HFF-Myc (cell line): ENCODE measurements at places on chromosomes 4 and X.

- no peak for DNase-seq
Measured at GRCh38 chr4:137957806-137958205, 284.3 kb downstream of the SLC7A11 start.

GRCh38 chr4:107733431-107733925 is 13.4 kb upstream of the PAPSS1 start:
- DNase-seq: no peak

DNA sequence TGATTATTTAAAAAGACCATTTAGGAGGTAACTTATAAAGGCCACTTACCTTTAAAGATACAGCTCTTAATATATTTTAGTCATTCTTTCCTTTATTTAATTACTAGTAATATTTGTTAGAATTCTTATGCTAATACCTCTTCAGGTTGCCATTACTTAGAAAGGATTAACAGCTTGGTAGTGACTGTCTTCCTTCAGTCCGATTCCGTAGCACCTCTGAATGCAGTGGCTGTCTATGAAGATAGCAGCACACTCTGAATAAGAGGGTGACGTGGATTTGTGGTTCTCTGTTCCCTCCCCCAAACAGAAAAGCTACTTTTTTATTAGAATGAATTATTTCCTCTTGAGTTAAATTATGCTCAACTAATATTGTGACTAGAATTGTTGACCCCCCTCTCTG is 92.6 kb upstream of the TENM3 start:
- DNase-seq: no peak

GRCh38 chr4:112845386-112845785 is 204.1 kb upstream of the ANK2 start:
- no peak for DNase-seq

DNA sequence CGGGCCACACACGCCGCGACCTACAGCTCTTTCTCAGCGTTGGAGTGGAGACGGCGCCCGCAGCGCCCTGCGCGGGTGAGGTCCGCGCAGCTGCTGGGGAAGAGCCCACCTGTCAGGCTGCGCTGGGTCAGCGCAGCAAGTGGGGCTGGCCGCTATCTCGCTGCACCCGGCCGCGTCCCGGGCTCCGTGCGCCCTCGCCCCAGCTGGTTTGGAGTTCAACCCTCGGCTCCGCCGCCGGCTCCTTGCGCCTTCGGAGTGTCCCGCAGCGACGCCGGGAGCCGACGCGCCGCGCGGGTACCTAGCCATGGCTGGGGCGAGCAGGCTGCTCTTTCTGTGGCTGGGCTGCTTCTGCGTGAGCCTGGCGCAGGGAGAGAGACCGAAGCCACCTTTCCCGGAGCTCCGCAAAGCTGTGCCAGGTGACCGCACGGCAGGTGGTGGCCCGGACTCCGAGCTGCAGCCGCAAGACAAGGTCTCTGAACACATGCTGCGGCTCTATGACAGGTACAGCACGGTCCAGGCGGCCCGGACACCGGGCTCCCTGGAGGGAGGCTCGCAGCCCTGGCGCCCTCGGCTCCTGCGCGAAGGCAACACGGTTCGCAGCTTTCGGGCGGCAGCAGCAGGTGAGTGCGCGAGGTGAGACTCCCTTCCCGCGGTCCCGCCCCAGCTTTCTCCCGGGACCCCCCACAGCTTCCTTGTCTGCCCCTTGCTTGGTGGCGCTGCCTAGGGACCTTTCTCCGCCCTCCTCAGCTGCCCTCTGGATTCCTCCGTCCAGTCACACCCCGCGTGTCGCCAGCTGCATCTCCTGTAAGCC is 678 bp downstream of the BMP3 start:
- no peak for DNase-seq

DNA sequence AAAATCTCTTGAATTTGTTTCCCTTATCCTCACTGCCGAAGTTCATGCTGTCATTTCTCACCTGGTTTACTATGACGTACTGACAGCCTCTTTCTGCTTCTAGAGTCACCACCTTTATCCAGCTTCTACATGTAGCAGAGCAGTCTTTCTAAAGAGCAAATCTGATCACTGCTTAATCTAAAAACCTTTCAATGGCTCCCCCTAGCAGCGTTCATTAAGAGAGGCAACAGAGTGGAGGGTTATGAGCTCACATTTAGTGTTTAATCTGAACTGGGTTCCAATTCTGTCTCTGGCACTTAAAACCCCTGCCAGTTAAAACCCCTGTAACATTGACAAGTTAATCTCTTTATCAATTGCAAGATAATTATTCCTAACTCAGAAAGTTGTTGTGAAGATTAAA is 4.4 kb downstream of the RBPJ start:
- no peak for DNase-seq

- peak; percentile 90 for DNase-seq
Measured at GRCh38 chr4:100738196-100739165, 220.7 kb upstream of the EMCN start.

- no peak for DNase-seq
Measured at GRCh38 chr4:84451546-84451945, 47.5 kb downstream of the NKX6-1 start.

DNA sequence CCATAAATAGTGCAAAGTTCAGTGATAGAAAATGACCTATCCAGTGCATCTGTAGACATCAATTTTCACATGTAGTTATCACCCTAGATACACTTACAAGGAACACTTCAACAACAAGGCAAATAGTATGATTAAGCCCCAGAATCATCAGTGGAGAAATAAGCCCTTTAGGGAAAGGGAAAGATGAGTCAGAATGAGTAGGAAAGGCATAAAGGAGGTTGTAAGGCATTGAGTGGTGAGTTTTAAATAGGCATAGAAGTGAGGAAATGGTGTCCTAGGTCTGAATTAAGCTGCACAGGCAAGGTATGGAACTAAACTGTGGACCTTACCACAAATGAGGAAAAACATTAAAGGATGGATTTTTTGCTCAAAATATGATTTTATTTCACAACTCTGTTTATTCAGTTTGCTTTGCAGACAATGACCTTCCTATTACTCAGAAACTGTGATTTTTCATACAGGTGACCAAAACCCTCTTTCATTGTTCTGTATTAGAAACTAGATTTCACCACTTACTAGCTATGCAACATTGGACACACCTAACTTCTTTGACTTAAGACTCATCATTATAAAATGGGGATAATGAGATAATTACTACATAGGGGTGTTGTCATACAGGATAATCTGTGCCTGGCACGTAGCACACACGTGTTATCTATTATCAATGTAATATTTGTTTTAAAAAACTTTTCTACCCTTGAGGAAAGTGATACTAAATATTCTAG is 57.0 kb upstream of the MAP9 start:
- DNase-seq: no peak

GRCh38 chr4:1003271-1004070 is 8.0 kb upstream of the FGFRL1 start:
- no peak for DNase-seq

DNA sequence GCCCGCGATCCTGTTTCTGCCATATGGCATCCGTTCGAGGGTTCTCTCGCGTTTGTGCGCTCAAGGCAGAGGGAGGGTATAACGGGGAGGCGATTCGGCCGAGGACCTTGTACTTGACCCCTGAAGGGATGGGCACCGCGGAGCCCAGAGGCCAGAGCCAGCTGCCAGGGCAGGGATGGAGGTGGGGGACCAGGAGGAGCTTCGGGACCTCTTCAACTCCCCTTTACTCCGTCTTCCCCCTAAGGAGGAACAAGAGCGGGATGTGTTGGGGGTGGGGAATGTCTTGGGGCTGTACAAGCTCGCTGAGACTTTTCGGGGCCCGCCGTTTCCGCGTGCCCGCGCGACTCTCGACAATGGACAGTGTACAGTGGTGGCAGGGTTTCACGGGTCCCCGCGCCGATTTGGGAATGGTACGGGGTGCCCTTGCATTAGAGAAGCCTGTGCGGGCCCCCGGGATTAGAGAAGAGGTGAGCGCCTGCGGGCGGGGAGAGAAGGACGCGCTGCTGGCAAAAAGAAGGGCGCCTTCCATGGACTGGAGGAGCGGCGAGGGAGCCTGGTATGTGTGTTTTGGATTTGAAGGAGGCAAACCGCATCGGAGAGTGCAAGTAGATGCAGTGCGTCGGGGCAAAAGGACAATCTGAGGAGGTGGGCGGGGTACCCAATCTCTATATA is 760 bp downstream of the UGT8 start:
- DNase-seq: no peak

- DNase-seq: no peak
Measured at GRCh38 chr4:137641544-137641943, 109.2 kb upstream of the PCDH18 start.

DNA sequence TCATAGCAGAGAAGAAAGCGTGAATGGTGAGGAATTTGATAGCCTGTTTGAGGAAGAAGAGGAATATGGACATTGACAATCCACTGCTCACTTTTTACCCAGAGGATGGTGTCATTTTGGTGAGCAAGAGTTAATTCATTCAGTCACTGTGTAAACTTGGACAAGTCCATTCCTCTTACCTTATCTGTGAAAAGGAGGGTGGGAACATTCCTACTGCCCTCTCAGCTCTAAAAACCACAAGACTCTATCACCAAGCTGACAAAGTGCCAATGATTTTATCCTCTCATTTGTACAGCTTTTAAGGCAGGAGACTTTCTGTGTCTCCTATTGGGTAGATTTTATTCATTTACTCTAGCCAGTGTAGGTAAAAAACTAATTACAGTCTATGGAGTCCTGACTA is 103.8 kb downstream of the LUZP4 start:
- no peak for DNase-seq

- no peak for DNase-seq
Measured at GRCh38 chr4:182862921-182863320, 54.3 kb downstream of the DCTD start.

GRCh38 chr4:876780-877179 is 50.9 kb upstream of the CPLX1 start:
- DNase-seq: no peak

DNA sequence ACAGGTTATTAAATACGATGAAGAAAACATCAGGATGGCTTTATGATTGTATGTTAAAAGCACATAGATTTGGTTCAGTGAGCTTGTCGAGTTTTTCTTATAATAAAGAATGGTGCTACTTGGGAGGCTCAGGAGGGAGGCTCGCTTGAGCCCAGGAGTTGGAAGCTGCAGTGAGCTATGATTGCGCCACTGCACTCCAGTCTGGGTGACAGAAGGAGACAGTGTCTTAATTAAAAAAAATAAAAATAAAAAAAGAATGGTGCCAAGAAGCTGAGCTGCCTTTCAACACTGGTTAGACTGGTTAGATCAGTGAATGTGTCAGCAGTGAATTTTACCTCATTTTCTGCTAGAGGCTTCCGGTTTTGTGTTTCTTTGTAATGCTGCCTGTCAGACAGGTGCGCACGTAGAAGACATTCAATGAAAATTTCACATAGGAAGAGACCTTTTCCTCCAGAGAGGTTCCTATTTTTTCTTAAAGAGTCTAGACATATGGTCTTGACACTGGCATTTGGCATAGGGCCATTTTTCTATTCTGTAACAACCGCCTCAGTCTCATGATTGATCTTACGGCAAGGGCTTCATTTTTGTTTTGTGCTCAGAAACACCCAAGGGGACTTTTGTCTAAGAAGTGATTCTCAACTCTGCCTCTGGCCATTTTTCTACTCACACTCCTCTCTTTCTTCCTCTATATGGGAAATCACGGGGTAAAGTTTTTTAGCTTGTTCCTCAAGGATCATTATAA is 15.0 kb upstream of the ARSF start:
- no peak for DNase-seq

DNA sequence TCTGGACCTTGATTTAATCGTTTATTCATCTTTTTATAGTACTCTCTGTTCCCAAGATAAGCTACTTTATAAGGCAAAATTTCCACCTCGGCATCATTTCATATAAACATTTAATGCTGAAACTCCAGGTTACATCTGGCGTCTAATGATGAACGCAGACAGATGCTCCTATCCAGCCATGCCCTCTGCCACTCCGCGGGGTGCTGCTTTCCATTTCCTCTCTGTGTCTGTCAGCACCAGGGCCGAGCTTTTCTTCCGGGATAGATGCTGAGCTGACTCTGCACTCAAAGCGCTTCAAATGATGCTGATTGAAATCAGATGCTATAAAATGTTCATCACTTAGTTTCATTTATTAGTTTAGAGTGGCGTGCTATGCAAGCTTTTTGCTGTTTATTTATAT is 80.5 kb upstream of the HELT start:
- DNase-seq: peak; percentile 11

DNA sequence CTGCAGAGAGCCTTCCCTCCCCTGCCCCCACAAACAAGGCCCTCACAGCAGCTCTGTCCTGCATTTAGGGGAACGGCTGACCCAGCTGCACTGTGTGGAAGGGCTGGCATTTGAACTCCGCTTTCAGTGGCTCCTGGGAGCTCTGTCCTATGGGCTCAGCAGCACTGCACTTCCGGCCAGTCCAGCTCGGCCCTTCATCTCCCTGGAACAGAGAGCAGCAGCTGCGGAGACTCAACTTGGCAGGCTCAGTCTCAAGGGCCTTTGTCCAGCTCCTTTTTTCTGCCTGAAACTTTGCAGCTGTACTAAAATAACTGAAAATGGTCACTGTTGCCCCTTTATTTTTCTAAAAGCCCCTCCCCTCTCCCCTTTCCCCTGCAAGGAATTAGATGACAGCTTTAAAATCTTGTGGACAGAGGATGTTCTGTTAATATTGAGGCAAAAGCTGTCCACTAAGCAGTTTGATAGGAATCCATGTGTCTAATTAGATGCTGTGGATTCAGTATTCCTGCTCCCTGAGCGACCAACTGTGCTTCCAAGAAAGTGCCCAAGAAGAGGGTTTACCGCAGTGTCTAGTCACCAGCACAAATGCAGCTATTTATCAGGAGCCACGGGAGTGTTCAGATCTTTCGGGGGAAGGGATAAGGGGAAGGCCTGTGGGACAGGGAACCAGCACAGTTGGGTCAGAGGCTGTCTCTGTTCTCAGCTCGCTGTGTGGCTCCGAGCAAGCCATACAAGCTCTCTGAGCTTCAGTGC is 133.1 kb downstream of the AFAP1 start:
- DNase-seq: no peak

DNA sequence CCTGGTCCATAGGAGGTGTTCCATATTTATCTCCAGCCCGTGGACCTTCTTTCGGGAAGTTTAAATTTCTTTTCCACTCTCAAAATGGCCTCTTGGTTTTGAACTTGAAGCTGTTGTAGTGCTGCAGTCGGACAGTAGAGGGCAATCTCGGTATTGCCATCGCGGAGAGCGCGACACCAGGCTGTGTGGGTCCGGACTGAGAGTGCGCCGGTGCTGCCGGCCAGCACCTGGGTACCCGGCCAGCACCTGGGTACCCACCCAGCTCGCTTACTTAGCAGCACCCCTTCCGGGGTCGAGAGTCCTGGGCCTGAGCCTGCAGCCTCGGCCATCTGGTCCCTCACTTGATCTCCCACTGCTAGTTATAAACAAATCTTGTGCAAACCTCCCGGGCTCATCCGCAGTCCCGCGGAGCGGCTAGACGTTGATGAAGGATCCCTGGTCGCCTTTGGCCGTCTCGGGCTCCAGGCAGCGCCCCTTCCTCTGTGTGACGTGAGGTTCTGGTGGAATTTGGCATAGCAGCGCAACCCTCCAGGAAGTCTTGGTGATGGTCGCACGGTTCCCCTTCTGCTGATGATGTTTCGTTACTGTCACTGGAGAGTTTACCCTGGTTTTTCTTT is 18.0 kb downstream of the FAM9A start:
- DNase-seq: no peak
